ENCODE measurements at places on chromosomes 5 and 9.

- no peak for DNase-seq
Observed at GRCh38 chr9:38229104-38229500, 160.1 kb upstream of the SHB start.

DNA sequence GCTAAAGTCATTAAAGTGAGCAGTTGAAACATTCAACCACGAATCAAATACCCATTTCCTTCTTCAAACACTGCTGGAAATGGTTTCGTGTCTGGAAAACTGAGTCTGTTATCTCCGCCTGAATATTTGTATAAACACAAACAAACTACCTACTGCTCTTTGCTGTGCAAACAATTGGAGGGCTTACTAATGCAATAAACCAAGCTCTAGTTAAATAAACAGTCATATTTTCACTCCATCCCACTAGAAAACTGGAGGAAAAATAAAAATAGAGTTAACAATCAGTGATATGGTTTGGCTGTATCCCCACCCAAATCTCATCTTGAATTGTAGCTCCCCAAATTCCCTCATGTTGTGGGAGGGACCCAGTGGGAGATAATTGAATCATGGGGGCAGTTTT lies 397.6 kb downstream of the RASEF start:
- no peak for DNase-seq

DNA sequence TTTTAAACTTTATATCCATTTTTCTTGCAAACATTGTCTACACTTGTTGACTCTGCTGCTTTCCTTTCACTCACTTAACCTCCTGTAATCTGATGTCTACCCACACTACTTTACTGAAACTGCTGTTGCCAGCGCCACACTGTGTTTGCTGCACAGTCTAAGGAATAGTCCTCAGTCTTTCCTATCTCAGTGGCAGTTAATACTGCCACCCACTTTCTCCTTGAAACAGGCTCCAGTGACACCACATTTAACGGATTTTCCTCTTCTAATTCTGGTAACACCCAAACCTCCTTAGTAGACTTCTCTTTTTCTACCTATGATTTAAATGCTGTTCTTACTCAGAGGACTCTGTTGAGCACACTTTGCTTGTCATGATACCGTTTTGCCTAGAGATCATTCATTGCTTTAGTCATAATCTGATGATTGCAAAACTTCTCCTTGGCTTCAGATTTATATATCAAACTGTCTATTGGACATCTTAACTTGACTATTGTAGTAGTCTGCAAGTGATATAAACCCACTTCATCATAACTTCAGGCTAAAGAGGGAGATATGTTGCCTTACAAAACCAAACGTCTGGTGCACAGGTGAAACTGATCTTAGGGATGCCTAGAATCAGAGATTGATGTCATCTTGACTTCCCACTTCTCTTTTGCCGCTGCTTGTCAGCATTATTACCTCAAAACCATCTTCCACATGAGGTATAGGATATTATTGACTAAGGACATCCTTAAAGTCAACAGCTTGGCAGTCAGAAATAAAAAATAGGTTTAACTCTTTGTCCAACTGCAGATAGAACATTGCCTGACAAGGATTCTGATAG lies 94.1 kb downstream of the CDC42SE2 start:
- DNase-seq, result no peak

DNA sequence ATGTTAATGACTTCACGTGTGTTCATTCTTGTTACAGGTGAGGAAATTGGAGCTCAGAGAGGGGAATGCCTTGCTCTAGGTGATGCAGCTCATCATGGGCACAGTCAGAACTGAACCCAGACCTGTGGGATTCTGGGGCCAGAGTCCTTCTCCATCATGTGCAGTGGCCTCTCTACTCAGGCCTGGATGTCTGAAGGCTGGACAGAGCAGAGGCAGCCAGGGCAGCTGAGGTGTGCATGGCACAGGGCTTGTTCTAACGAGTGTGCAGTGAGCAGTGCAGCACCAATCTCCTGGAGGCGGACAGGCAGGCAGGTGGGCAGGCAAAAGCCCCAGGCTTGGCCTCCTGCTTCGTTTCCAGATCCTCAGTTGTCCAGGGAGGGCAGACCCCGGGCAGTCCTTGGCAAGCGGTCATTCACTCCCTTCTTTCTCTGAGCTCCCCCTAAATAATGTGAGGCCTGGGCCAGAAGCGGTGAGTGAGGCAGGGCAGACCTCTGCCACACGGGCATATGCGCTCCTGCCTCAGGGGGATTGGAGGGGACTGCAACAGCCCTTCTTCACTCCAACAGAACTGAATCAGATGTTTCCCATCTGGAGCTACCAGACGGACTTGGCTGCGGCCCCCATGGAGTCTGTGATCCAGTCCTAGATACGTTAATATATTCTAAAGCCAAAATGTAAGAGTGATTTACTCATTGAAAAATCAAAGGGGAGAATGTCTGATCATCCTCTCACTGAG lies 68.7 kb upstream of the FSTL4 start:
- no peak for DNase-seq

DNA sequence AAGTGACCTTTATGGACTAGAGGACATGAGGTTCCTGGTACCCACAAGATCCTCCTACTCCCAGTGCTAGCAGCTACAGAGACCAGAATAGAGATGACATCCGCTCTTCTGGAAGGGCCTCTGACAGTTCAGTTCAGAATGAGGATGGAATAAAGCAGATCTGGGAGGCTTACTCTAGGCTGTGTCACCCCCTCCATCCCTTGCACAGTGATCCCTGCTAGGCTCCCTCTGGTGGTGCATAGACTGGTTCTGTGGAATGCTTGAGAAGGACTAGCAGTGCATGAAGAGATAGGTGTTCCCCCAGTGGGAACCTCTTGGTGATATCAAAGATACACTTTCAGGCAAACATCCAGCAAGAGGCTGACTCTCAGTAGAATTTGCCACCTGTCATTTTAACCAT lies 83.0 kb downstream of the NPR3 start:
- peak; percentile 44 for DNase-seq

GRCh38 chr9:3205421-3206095 lies 320.2 kb downstream of the RFX3 start:
- DNase-seq, result no peak

DNA sequence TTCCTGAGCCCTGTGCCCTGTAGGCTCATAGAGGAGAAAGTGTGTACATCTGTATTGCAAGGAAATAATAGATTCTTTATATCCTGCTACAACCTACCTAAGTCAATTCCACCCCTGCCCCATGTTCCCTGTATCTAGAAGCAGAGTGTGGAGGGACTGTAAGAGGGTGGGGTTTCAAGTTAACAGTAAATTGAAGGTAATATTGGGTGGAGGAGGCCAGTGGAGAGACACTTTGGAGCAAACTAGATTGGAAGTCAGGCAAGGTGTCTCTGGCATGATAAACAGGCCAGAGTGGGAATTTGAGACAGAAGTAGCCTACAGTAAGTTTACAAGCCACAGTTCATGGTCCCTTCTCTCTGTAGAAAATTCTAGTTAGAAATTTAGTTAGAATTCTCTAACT lies 2.3 kb upstream of the HEMGN start:
- no peak for DNase-seq

- no peak for DNase-seq
Observed at GRCh38 chr9:28951945-28952344, 1378.7 kb upstream of the C9orf72 start.

- DNase-seq, result no peak
Observed at GRCh38 chr5:54656261-54656728, 138.7 kb downstream of the SNX18 start.

- no peak for DNase-seq
Observed at GRCh38 chr9:129720865-129721545, 31.8 kb downstream of the PTGES start.

DNA sequence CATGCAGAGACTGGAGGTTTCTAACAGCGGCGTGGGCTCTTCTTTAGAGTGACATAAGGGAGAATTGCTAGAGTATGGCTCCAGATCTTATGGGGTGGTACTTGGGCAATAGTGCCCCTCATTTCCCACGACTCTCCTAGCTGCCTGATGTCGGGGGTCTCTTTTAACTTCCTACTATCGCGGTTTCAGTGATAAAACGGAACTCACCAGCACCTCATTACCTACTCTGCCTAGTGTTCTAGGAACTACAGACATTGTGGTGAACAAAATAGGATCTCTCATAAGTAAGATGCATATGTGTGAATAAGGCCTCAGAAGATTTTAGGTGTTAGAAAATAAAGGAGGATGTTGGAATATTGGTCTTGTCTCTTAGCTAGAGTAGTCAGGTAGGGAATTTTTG lies 1.1 kb downstream of the ICE1 start:
- DNase-seq, result no peak
